Stimulated activated CD4-positive, alpha-beta T cell treated with anti-CD3 and anti-CD28 coated beads, Interleukin-15, amount 100 ng/mL, for 48 hours (primary cell): ENCODE measurements at places on chromosomes 7 and 10.

DNA sequence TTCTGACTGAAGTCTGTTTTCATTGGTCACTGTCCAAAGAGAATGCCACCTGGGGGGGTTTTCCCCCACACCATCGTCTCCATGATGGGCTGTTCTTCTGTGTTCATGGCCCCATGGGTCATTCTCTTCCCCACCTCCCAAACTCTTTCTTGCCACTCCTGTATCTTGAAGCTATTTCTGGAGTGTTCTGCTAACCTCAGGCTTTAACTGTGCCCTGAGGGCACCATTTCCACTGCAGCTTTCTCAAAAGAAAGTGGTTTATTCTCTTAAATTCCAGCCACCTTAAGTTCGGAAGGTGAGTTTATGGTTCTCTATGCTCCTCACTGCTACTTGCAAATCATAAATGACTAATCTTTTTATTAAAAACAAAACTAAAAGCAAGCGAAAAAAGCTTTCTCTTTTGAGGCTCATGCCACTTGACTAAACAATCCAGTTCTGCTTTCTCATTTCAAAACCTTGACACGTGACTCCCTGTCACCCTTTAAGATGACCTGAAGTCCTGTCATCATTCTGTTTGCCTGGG lies 7.4 kb upstream of the APBB1IP start:
- no peak for DNase-seq

- no peak for DNase-seq
Measured at GRCh38 chr10:62620491-62620890, 184.0 kb upstream of the ADO start.

DNA sequence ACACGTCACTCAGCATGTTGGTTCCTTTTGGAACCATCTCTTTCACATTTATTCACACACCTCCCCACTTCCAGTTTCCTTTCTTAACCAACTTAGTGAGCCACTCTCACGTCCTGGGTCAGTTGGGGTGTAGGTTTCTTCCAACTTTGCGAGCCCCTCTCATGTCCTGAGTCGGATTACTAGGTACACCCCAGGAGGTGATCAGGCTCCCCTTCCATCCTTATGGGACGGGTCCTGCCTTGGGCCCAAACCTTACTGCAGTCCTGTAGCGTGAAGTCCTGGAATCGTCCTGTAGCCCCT lies 7.7 kb downstream of the ERV3-1 start:
- DNase-seq = no peak

- DNase-seq = peak; percentile 31
Measured at GRCh38 chr7:142557971-142558582, 191.2 kb upstream of the PRSS1 start.

GRCh38 chr10:125721035-125721434 lies 1.5 kb downstream of the EDRF1 start:
- DNase-seq = no peak

DNA sequence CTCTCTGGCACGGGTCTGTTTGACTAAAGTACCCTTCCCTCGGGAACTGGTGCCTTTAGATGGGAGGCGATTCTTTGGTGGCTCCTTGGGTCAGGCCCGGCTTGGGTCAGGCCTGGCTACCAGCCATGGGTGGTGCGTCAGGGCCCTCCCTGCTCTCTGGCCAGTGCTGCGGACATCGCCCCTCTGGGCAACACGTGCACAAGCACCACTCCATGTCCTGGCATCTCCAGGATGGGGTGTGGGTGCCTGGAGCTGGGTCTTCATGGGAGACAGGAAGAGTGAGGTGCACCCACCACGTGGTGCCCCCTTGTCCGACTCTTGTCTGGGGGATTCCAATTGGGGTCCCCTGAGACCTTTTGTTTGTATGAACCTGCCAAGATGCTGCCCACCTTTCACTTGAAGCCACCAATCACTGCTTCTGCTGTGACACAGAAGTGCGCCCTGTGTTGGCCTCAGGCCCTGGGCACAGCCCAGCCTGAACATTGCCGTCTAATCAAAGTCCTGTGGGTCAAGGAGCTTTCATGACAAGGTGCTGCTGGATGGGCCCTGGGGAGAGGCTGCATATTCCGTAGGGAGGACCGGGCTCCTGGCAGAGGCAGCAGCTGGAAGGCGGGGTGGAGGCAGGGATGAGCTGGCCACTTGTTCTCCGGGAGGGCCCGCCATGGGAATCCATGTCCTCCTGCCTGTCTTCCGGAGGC lies 11.1 kb upstream of the PWWP2B start:
- DNase-seq = no peak

- DNase-seq = no peak
Measured at GRCh38 chr10:64011912-64012714, 490.9 kb downstream of the REEP3 start.

DNA sequence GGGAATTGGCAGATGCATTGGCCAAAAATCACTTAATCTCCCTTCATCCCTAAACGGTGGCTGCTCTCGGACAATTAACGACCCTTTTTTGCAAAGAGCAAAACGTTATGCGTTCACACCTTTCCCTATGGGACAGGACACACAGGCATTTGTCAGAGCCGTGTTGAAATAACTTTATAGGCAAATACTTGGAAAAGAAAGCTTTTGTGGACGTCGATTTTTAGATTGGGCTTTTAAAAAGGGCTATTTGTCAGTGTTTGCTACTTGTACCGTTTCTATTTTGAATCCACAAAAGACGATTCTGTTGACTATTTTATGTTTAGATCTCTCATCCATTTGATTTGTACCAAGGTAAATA lies 245.6 kb downstream of the SLC25A13 start:
- DNase-seq = no peak

- DNase-seq = no peak
Measured at GRCh38 chr7:149196151-149196704, 882 bp downstream of the ZNF282 start.

DNA sequence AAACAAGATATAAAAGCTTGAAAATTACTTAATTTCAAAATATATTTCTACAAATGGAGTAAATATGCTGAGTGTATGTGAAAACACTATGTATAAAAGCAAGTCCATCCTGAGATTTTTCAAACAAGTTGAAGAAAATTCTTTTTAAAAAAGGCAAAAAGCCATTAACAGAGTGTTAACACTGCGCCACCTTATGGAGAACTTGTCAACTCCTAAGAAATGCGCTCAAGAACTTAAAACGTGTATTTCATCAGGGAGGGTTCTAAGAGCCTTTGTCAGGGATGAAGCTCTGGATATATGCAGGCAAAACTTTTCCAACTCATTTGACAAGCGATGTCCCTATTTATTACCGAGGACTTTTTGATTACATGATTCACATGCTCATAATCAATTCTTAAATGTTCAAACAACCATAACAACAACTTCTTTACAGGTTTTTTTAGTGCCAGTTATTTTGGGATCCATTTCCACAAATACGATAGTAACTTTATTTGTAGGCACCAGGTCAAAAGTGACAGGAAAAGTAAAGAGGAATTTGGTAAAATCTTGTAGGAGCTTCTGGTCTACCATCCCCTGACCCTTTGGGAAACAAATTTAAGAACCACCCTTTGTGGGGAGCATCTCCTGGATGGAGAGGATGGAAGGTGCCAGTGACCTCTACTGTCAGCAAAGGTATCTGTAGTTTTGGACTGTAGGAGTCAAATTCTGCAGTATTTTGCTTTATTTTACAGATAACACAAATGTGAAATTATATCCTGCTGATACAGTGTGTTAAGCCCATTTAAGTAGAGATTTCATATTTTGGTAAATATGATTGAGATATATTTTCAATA lies 23.2 kb downstream of the CALCR start:
- no peak for DNase-seq

DNA sequence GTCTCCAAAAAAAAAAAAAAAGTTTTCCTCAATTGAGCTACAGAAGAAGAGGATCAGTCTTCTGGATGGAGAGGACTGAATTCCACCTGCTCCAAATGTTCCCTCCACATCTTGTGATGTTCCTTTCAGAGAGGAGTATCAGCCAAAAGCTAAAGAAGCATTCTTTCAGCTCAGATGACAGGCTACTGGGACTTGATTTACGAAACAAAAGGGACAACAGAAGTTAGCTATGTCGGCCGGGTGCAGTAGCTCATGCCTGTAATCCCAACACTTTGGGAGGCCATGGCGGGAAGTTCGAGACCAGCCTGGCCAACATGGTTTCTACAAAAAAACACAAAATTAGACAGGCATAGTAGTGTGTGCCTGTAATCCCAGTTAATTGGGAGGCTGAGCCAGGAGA lies 7.4 kb downstream of the DAGLB start:
- DNase-seq = no peak

GRCh38 chr10:1205450-1206030 lies 149.4 kb downstream of the WDR37 start:
- no peak for DNase-seq

GRCh38 chr7:7913504-7913903 lies 55.1 kb upstream of the GLCCI1 start:
- no peak for DNase-seq

- DNase-seq = no peak
Measured at GRCh38 chr7:22826593-22826992, 3.9 kb upstream of the TOMM7 start.

DNA sequence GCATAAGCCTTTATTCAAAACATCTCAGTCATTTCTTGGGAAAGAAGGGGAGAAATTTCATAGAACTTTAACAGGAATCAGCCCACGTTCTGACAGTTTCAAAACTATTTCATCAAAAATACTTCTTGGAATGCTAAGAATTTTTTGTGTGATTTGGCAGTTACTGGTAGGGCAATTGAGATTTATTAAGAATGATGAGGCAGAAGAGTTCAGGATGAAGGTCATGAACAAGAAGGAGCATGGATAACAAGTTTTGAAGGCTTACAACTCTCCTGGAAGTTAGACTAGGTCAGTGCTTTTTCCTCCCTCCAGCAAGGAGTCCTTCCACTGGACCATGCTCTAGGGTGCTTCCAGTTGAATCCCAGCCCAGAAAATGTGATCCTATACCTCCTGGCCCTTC lies 569.9 kb downstream of the ANKRD7 start:
- DNase-seq = no peak
